ENCODE measurements at places on chromosomes 6 and 20.
A peak's percentile ranks its signal among the peaks of the same experiment; 100 is the strongest.

GRCh38 chr6:90315986-90316385 lies 19.3 kb upstream of the BACH2 start:
- DNase-seq: no peak

- no peak for DNase-seq
Observed at GRCh38 chr6:26309731-26310142, 55.3 kb upstream of the BTN3A2 start.

DNA sequence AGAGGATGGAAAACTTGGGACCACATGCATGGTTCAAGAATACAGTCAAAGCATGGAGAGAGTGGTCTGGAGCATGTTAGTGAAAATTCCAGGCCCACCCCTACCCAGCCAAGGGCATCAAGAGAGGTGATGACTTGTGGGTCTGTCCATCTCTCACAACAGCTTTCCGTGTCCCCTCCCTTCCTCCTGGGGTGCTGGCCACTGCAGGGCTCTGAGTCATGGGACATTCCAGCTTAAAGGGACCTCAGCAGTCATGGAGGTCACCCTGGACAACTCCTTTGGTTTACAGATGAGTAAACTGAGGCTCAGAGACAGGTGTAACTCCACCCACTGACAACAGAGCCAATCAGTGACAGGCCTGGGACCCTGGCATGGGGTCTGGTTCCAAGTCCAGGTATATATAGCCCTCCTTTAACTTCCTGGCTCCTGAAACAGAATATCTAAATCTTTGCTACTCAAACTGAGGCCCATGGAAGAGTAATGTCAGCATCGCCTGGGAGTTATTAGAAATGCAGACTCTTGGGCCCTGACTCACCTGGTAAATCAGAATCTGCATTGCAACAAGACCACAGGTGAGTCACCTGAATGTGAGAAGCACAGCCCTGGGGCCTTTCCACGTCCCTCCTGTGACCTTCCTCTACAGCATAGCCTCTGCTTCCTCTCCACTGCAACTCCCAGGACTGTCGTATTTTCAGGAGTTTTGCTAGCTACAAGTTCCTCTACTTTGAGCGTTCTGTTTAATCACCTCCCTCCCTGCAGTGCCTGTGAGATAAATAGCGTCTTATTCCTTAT lies 170.2 kb downstream of the ZDHHC14 start:
- DNase-seq: no peak

DNA sequence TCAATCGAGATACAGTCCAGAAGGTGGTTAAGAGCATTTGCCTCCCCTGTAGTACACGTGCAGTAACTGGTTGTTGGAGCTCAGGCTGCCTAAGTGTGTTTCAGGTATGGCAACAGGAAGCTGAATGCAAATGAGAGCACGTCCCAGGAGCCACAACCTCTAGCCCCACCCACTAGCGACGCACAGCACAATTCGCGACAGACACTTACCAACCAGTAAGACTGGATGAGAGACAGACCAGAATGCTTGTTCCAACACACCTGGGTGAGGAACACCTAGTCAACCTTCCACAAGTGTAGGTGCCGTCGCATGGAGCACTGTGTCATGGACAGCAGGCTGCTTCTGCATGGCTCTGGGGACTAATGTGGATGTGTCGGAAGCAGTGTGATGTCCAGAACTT lies 7.2 kb upstream of the SERPINB1 start:
- no peak for DNase-seq

- DNase-seq: no peak
Observed at GRCh38 chr6:104402572-104402971, 457.1 kb downstream of the HACE1 start.

DNA sequence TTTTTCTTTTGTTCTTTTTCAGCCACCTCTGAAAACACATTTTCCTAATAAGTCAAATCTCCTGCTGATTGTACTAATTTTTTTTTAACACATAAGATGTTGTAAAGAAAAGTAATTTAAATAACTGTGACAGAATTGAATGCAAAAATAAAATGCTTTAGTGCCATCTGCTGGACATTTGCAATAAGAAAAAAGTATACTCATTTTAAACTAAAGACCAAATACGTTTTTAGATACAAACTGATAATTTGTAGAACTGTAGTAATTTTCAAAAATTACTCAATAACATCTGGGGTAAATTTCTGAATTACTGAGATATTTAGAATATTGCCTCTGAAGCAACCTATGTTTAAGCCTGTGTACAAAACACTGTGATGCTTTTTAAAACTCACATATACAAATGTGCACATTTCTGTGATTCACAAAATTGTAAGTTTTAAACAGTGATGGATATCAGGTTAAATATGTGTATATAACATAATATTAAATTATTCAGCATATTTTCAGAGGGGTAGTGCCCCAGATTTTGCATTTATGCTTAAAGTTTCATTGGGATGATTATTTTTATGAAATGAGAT lies 198.7 kb downstream of the RIMS1 start:
- DNase-seq: no peak

DNA sequence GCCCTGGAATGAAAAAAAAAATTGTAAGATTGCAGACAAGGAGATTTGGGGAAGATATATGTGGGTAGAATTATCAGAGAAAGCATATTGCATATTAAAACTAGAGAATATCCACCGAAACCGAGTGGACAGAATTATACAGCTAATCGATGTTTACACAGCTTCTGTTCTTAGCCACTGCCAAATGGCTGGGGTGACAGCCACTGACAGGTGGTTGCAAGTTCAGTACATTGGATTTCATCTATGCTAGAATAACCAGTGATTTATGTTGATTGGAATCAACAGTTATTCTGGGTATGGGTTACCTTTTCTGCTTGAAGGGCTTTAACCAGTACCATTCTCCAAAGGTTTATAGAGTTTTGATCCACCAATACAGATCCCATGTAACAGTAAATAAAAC lies 48.4 kb upstream of the THEMIS start:
- DNase-seq: no peak

DNA sequence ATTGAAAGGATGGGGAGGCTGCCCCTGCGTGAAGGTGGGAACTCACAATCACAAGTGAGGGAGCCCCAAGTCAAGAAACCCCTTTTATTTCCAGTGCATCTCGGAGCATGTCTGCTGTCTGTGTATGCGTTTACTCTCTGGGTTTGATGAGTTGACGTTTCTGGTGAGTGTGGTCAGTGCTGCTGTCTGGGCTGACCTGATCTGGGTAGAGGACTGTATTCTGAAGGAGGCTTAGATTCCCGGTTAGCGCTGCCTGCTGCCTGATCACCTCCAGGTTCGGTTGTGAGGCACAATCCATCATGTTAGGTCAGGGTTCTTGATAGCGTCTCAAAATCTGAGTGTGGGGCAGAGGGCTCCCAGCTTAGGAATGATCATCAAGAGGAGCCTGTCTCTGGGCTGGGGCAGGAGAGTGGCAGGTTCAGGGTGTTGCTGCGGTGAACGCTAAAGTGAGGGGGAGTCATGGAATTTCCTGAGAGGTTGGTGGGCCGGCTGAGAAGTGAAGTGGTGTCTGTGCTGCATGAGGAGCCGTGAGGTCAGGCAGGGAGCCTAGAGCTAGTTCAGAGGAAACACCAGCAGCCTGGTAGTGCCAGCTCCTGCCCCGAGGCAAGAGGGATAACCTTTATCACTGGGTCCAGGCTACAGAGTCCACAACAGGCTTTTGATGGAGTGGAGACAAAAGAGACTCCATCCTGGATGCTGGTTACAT lies 225.3 kb upstream of the CST7 start:
- DNase-seq: no peak

DNA sequence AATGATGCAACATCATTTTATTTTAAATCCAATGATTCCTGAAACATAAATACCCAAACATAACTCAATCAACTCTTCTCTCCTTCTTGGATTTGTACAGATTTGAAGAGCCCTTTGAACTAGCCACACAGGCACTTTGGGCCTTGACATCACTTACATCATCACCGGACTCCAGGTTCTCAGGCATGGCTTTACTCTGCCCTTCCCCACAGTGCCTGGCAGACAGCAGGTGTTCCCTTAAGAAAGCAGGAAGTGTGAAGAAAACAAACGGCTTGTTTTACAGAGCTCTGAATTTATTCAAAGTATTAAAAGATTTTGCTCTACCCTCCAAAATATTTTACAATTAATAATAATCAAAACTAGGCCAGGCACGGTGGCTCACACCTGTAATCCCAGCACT lies 54.8 kb upstream of the GCM1 start:
- DNase-seq: no peak

DNA sequence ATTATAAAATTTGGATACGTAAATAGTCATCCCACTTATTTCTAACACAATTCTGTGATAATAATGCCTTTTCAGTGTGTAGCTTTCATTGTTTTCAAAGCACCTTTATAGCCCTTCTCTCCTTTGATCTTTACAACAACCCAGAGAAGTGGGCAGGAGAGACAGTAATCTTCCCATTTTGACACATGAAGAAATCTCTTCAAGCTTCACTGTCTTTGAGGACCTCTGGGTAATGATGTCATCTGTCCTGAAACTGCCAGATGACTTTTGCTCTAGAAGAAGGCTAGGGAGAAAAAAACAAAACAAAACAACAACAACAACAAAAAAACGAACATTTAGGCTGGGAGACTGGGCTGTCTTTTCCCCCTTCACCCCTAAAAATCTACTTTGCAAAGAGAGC lies 203.0 kb downstream of the KCNQ5 start:
- DNase-seq: no peak

- no peak for DNase-seq
Observed at GRCh38 chr20:50868509-50869495, 62.4 kb downstream of the ADNP start.

DNA sequence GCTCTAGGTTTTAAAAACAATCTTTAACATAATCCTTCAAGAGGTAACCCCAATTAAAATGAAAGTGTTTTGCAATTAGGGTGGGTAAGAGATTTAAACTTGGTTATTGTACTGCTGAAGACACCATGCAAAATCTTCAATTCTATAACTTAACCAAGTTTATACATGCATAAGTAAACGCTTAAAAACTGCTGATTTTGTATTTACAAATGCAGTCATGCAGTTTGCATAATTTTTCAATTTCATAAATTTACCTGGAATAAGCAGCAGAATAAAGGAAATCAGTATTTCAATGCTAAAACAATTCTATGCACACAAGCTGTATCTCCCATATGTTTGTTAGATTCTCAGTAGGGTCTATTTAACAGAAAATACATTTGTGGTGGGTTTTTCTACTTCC lies 22.9 kb downstream of the SSR1 start:
- no peak for DNase-seq

DNA sequence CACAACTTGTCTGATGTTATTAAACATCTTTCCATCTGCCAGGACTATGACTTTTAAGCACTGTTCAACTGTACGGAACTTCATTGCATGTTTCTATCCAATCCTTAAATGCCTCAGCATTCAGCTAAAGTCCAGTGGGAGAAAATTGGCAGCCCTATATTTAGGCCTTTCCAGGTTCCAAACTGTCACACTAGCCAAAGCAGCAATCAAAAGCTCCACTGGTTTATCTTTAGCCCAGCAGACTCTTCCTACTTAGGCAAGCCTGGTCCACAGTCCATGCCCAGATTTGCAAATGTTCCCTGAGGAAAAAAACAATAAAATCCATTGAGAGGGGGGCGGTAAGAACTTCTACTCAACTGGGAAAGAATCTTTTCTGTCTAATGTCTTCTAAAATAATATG lies 349.1 kb upstream of the GJE1 start:
- no peak for DNase-seq

- DNase-seq: no peak
Observed at GRCh38 chr20:19015351-19016139, 196.9 kb upstream of the SLC24A3 start.

DNA sequence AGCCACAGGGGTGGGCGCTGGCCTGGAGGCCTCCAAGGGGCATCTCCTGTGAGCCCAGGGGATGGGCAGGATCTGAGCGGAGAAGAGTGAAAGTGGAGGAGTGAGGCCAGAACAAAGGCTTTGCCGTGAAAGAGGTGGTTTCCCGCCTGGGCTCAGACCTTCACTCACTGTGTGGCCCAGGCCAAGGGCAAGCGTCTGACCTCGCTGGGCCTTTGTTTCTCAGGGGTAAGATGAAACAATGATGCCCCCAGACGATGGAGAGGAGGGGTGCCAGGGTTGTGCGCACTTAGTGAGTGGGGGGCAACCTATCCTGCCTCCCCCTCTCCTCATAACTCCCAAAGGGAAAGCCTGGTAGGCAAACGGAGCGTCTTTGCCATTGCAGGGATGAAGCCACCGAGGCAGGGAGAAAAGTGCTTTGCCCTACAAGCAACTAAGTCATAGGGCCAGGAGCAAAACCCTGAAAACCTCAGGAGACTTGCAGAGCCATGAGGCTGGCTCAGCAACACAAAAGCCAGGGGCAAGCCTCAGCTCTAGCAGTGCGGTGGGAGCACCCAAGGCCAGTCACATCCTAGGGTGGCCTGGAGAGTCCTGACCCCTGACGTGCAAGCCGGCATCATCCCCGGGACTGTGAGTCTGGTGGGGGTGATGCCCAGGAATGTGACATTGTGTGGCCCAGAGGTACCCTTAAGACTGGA lies 897 bp upstream of the STMN3 start:
- no peak for DNase-seq

DNA sequence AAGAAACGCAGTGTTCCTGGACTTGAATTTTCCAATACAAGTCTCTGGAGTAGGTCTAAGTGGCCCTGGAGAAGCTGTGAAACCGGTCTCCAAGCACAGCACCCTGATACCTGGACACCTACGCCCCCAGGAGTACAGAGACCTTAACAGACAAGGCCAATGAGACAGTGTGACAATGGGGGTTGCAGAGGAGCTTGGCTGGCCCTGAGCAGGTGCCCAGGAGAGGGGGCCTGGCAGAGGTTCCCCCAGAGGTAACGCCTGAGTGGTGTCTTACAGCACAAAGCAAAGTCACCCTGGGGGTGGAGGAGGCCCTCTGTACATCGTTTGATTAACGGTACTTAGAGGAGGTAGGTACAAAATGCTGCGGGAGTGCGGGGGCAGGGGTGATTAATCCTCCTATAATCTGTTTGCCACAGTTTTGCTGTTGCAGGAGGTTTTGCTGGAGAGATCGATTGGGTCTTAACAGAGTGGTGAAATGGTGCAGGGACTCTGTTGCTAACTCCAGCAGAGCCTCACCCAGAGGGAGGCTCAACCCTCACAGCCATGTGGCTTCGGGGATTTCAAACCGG lies 37.3 kb upstream of the APCDD1L start:
- DNase-seq: no peak

- peak; percentile 3 for DNase-seq
Observed at GRCh38 chr6:151847064-151847463, 39.6 kb downstream of the ESR1 start.
